ENCODE measurements at places on chromosomes 5 and 9.

GRCh38 chr5:1516615-1517601 is 6.9 kb downstream of the LPCAT1 start:
- DNase-seq, result no peak

- DNase-seq, result no peak
Measured at GRCh38 chr9:38388283-38389223, 3.9 kb upstream of the ALDH1B1 start.

DNA sequence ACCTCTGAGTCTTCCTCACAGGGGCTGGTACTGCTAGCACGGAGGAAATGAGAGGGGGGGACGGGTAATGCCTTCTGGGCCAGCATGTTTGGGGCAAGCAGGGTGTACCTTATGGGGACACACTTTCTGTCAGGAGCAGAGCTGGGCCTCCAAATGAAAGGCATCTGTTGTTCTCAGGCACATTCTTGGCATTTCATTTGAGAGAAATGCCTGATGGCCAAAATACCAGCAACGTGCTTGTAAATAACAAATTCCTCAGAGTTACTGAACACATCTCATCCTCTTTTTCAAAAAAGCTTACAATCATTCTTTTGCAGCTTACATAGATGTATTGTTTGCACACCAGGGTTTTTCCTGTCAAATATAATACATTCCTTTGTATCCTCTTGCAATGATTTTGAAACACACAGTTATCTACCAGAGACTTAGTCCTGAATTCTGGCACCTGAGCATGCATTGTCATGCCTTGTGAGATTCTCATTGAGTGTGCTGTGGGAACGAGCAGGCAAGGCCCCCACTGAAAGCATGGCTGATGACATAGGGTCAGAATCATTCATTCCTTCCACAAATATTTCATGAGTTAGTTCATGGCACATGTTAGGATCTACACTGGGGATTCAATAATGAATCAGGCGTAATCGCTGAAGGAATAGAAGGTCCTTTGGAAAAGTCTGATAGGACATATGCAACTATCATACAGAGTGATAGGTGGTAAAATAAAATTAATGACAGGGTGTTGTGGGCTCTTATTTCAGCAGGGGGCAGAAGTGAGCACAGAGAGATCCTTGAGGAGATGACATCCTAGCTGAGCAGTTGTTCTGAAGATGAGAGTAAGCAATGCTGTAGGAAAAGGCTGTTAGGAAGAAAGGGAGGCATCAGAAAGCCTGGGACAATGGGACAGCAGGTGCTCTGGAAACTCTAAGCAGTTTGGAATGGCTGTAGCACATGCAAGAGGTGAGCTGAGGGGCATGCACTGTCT is 260.9 kb upstream of the TUT7 start:
- no peak for DNase-seq

DNA sequence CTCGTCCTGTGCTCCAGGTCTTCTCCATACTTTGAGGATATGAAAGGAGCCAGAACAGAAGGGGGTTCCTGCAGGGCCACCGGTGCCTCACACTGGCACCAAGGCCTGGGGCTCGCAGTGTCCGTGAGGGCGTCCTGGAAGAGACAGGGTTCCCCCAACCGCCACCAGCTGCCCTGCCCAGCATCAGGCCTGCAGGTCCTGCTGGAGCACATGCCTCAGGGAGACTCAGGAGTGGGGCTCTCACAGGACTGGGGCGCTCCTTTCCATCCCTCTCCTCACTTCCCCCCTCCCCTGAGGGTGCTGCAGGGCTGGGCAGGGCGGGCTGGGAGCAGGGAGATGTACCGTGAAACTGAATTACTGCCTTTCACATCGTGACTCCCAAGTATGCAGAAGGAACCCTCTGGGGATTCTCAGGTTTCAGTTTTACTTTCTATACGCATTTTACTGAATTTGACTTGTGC is 31.7 kb downstream of the CEP72 start:
- DNase-seq, result no peak

DNA sequence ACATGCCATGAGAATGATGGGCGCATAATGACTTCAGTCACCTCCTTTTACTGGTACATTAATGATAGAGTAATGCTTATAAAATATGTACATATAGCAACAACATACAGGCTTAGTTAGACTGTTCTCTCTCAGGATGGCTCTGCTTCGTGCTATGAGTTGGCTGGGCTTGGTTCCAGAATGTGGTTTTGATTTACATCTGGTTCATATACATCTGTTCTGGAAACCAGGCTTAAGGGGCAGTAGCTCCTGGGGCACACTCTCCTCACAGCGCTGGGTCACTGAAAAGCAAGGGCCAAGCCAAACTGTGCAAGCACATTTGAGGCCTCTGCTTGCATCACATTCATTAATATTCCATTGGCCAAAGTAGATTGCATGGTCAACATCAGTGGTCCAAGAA is 44.9 kb downstream of the PCSK1 start:
- no peak for DNase-seq

DNA sequence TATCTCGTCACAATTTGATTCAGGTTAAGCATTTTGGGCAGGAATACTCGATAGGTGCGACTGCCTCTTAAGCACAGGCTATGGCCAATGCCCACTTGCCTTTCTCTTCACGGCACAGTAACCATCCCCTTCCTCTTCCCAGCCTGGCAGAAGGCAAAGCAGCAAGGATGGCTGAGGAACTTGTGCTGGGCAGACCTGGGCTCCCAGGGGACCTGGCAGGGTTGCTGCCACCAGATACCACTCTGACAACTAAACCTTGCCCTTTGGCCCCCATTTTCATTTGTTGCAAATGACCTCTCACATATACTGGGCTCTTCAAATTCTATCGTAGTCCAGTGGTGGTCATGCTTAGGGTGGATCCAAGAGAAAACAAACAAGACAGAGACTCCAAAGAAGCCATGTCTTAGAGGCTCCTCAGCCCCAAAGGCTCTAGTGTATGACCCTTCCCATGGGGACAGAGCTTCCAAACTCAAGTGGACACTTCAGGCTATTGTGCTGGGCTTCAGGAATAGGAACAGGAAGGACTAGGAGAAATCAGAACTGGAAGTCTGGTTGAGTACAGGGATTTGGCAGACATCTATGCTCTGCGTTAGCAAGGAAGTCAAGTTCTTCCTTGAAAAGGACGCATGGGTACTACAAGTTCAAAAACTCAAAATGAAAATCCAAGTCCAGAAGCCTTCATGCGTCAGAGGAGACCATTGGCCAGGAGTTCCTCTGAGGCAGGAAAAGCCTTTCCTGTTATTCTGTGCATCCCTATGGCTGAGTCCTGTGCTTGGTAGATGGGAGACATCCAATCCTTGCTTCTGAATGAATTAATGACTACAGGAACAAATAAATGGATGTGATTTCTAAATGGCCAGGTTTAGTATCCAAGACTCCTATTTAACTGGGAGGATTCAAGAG is 64.6 kb upstream of the PLPP1 start:
- no peak for DNase-seq

GRCh38 chr9:14098486-14099180 is 215.3 kb downstream of the NFIB start:
- DNase-seq, result no peak

DNA sequence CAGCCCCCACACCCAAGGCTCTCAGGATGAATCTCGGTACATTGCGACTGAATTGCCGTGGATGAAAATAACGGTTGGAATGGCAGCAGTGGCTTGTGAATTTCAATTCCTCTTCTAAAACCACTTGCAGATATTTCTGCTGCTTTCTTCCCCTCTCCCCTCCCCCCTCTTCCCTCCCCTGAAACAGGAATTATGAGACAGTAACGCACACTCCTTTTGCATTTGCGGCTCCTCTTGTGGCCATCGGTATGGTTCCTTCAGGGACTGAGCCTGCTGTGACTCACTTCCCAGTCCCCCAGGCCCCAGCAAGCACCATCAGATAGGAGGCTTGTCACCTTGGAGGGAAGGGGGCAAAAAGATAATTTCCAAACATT is 9.7 kb downstream of the DCANP1 start:
- DNase-seq, result no peak

GRCh38 chr5:130002183-130002582 is 97.9 kb downstream of the CHSY3 start:
- DNase-seq, result no peak

- DNase-seq, result no peak
Measured at GRCh38 chr5:587403-587802, 24.7 kb upstream of the CEP72 start.

DNA sequence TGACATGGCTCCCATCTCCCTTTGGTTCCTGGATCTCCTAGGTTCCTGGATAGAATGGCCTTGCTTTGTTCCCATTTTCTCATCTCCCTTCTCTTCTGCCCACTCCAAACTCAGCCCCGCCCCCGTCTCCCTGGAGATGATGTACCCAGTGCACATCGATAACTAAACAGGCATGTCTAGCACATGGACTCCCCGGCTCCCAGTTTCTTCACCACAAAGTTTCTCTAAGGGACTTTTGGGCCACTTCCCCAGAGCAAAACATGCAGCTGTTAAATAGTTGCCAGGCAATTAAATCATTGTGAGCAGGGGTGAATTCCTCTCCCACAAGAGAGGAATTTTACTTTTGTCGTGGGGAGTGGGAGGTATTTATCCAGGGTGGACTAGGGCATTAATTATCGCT is 259.0 kb downstream of the GADD45G start:
- DNase-seq, result no peak

DNA sequence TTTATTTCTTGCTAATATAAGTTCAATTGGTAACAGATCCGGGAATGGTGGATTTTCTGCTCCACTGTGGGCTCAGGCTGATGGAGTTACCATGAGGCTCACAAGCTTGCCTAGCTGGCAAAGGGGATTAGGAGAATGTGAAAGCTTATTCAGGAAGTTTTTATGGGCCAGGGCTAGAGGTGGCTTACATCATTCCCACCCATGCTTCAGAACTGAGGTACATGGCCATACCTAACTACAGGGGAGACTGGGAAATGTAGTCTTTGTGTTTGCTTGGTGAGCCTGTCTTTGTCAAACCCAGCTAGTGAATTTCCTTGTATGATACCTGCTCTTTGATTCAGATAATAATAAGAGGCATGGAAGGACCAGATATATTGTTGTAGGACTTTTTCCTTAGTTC is 105.9 kb upstream of the DHFR start:
- no peak for DNase-seq

Data from left renal cortex interstitium (tissue), 4 donors.